ENCODE measurements at places on chromosomes 11 and 22. TPM values are rescaled to one million over a fixed set of nuclear protein-coding genes. Genes with fewer than 3 reads are reported as not detected.
A peak's percentile ranks its signal among the peaks of the same experiment; 100 is the strongest.

DNA sequence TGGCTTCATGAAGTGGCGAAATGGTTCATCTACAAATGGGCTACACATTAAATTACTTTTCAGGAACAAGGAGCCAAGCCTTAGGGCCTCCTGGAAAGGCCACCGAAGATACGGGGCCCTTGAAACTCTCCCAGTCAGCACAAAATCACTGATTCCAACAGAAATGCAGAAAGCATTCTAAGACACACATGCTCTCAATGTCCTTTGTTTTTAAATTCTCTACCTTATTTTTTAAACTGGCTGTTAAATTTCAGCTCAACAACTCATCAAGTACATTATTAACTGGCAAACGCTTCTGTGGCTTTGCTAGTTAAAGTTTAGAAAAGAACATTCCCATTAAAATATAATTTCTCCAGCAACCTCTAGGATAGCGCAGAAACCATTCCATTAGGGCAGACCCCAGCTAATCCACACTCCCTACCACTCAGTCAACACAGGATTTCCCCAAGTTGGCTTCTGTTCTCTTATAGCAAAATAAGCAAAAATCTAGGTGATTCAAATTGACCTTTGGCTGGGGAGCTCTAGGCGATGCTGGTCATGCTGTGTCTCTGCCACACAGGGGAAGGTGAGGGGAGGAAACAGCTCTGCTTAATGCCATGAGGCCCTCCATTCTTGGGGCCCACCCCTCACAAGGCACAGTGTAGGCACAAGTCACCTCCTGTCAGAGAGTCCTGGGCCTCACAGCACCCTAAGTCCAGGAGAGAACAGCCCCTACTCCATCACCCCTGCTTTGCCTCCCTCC is 47.1 kb downstream of the PLEKHA7 start:
- no peak overlapping the region for H3K4me3 ChIP-seq
- no peaks in the 10 kb centered on the region for H3K4me1 ChIP-seq
- no peak for DNase-seq
- no peaks in the 10 kb centered on the region for H3K27me3 ChIP-seq
- H3K36me3 ChIP-seq, result no peaks in the 10 kb centered on the region
- no peak overlapping the region for H3K27ac ChIP-seq

DNA sequence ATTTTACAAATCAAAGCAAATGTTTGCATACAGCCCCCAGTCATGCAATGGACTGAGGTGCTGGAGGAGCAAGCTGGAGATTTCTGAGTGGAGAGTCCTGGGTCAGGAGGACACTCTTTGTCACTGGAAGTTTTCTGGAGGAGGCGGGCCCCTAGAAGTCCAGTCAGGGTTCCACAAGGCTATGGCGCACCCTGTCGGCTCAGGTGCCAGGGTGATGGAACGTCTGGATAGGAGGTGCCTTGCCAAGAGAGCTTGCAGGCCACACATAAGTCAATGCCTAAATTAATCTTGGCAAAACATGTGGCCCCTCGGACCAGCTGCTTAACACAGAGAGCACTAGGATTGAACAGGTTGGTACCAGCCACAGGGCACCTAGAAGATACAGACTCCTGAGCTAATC is 174.7 kb upstream of the CADM1 start:
- no peaks in the 10 kb centered on the region for H3K36me3 ChIP-seq
- H3K27me3 ChIP-seq, result peaks cover 2% of the 10 kb centered on the region
- H3K4me3 ChIP-seq, result no peak overlapping the region
- no peaks in the 10 kb centered on the region for H3K4me1 ChIP-seq

GRCh38 chr11:78691215-78691614 is 116.6 kb upstream of the NARS2 start:
- H3K4me3 ChIP-seq, result no peak overlapping the region

- H3K4me1 ChIP-seq, result peaks cover 5% of the 10 kb centered on the region
- H3K27me3 ChIP-seq, result no peaks in the 10 kb centered on the region
- no peaks in the 10 kb centered on the region for H3K36me3 ChIP-seq
- H3K27ac ChIP-seq, result no peak overlapping the region
Observed at GRCh38 chr11:117303101-117303500, 12.0 kb downstream of the BACE1-AS start.

DNA sequence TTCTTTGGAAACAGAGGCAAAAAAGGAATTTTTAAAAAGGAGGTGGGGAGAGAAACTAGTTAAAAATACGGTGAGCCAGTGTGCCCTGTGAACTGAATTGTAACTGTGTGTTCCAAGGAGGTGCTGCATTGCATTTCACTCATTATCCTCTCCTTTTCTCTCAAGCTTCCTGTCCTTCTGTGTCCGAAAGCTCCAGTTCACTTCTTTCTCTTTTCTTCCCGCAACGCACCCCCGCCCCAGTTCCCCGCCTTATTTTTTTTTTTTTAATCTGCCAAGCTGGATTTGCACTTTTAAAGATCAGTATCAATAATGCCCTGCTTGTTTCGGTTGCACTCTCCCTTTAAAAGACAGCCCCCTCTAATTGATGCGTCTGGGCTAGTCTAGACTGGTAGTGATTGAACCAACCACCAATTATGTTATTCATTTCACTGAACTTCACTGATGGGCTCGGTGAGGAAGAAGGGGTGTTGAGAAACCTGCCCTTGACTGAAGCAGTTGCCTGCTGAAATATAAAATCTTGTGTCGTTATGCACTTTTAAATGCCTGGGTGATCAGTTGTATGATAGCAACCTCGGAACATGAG is 18.5 kb downstream of the BLID start:
- H3K4me1 ChIP-seq, result peaks cover 13% of the 10 kb centered on the region
- H3K27ac ChIP-seq, result peak overlapping the region; percentile 68
- peak overlapping the region; percentile 47 for H3K4me3 ChIP-seq
- no peak for DNase-seq

OR10A2 gene
- not detected for total RNA-seq

ADM2 gene
- total RNA-seq, result 0.24 TPM
